ENCODE measurements at places on chromosomes 16 and 17. TPM values are rescaled to one million over a fixed set of nuclear protein-coding genes. Genes with fewer than 3 reads are reported as not detected.

CES5A gene
- total RNA-seq: not detected

GRCh38 chr17:77724876-77725615 is 233.5 kb upstream of the TNRC6C start:
- no peak for DNase-seq

PRSS27 gene
- total RNA-seq: 1.3 TPM

DNA sequence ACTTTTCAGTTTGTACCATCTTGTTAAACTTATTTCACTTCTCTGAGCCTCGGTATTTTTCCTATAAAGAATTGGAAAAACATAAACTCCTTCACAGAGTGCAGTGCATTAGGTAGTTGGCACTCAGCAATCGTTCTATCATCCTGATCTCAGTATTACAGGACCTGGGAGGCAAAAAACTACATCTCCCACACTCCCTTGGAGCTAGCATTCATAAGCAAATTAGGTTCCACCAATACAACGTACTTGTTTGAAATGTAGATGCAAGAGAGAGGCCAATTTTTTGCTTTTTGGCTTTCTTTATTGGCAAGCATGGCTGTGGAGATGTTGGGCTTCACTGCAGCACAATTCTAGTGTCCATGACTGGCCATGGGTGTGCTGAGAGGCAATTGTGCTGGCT is 285.2 kb downstream of the CA10 start:
- no peak for DNase-seq

CAVIN1 gene
- total RNA-seq: 382 TPM

PLSCR3 gene
- total RNA-seq: 17.9 TPM

- DNase-seq: no peak
These were observed 485 bp downstream of the DNAJA3 start for GRCh38 chr16:4426021-4426684.

CENPT gene
- total RNA-seq: 63.2 TPM

DNA sequence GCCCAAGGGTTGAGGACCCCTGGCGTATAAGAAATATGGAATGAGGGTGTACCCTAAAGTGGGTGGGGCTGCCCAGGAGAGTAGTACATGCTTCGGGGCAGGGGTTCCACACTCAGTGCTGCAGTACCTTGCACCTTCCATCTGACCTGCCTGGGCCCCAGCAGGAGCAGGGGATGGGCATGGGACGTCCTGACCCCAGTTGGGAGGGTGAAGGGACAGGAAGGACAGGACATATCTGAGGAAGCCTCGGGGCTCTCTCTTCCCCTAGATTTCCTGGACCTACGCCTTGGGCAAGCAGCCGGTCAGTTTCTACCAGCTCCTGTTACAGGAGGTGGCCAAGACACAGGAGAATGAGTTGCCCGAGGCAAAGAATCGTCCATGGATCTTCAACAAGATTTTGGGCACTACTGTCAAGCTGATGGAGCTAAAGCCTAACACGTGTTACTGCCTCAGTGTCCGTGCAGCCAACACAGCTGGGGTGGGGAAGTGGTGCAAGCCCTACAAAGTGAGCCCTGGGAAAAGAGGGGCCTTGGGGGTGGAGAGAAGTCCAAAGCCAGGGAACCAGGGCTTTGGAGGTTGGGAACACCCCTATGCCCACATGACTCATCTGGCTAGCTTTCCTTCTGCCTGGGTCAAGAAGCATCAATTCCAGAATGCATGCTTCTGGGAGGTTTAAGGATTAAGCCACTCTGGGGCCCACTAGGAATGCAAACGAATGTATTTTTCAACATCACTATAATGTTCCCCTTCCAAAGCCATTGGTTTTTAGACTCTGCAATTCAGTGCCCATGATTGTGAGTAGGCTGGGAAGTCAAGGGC is 7.9 kb downstream of the FNDC8 start:
- DNase-seq: no peak

GRCh38 chr16:18979936-18980335 is 3.8 kb upstream of the TMC7 start:
- DNase-seq: no peak

DNA sequence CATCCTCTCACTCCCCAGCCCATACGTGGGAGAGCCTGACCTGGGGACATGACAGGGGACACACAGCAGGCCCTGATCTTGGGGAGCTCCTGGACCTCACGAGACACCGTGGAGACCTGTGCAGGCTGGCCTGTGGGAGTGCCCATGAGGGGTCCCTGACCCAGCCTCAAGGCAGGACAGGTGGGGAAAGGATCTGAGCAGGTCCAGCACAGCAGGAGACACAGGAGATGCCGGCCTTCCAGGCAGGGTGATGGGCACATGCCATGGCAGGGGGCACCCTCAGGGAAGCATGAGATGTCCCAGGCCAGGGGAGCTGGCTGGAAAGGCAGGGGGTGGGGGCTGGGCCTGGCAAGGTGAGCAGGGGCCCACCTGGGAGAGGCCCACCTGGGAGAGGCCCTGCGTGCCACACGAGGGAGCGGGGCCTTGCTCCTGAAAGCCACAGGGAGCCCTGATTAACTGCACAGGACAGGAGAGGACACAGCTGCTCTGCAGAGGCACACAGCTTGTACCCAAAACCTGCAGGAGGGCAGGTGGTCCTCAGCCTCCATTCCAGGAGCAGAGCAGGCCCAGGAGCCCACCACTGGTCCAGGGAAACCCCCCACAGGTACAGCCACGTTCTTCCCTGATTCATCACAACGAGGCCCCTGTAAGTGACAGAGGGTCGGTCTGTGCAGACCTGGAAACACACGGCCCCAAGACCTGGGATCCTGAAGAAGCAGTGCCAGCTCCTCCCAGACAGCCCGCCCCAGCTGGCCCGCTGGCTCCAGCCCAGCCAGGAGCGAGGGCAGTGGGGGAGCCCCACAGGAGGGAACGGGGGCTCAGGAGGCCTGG is 26.6 kb upstream of the KRT17 start:
- no peak for DNase-seq

MYH11 gene
- total RNA-seq: 1,123 TPM

CBX4 gene
- 0.26 TPM for total RNA-seq

C17orf78 gene
- not detected for total RNA-seq

LITAFD gene
- not detected for total RNA-seq

- no peak for DNase-seq
These were observed 10.6 kb upstream of the NUDT16L1 start for GRCh38 chr16:4682616-4683254.

FBF1 gene
- 12.7 TPM for total RNA-seq

DNA sequence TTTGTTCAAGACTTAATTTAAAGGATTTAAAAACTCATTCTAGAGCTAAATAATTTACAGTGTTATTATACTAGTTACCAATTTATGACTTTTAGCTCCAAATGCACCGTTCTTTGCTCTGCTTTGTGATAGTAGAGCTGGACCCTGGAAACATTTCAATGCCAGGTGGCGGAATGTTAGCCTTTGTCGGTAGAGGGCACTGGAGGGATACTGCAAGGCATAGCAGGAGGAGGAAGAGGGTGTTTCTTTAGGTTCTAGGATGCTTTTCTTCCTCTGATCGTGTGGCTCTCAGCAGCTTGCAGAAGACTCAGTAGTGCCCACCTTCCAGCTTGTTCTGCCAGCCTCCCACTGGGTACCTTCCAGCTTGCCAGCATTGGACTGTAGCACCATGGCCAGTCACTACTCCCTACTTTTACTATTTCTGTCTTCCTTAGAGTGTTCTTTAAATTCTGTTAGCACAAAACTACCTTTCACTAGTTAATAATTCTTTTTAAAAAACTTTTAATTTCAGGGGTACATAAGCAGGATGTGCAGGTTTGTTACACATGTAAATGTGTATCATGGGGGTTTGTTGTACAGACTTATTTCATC is 325.3 kb downstream of the UTP18 start:
- DNase-seq: no peak

GRCh38 chr17:19938736-19939135 is 38.9 kb downstream of the AKAP10 start:
- no peak for DNase-seq

CYB561 gene
- total RNA-seq: 16.0 TPM

CACNG5 gene
- not detected for total RNA-seq

- no peak for DNase-seq
These were observed 199.3 kb downstream of the C16orf95 start for GRCh38 chr16:87117936-87118335.

DNA sequence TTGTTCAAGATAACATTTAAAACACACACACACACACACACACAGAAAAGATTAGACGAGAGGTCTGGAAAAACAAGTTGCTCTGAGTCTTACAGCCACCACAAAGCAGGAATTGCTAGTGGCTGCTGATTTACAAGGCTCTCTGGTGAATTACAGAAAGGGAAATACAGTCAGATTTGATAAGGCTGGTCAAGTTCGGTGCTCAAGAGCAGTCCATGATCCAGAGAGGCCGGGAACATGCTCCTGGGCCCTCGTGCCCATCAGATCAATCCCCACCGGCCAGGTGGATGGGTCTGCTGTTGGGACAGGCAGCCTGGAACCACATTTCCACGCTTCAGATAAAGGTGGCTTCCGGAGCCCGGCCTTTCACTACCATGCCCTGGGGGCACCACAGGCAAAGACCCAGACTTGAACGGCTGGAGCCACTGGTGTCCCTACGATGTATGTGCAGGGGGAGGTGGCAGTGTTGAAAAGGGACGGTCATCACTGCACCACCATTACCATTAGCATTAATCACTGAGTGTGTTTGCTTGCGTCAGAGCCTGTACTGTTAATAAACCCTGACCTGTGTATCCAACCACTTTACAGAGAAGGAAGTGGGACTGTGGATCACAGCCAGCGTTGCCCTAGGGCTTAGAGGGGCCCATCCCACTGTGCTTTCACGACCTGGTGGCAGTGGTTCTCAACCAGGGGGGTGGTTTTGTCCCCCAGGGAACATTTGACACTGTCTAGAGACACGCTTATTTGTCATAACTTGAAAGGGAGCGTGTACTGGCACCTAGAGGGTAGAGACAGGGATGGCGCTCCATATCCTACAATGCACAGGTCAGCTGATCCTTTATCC is 95.1 kb downstream of the XYLT1 start:
- DNase-seq: no peak

- no peak for DNase-seq
These were observed 30.8 kb upstream of the GAS7 start for GRCh38 chr17:10229181-10229580.

DNA sequence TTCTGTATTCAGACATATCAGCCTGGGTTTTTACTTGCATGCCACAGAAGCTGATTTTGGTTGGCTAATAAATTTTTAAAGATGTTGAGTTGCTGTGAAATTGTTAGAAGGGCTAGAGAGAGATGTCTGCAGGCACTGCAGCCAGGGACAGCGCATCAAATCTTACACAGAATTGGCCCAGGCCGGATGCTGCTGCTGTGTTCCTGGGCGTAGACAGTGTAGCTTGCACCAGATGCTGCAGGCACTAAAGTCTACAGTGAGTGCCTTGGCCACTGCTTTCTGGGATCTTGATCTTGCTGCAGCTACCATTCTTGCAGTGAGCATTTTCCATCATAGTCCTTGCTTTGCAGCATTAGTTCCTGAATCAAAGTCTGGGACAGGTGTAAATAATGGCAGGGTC is 169.9 kb downstream of the SPECC1 start:
- DNase-seq: no peak

TERB1 gene
- 0.21 TPM for total RNA-seq

SCARF1 gene
- total RNA-seq: 7.4 TPM

GRCh38 chr16:48507391-48507790 is 102.6 kb downstream of the N4BP1 start:
- no peak for DNase-seq

DNA sequence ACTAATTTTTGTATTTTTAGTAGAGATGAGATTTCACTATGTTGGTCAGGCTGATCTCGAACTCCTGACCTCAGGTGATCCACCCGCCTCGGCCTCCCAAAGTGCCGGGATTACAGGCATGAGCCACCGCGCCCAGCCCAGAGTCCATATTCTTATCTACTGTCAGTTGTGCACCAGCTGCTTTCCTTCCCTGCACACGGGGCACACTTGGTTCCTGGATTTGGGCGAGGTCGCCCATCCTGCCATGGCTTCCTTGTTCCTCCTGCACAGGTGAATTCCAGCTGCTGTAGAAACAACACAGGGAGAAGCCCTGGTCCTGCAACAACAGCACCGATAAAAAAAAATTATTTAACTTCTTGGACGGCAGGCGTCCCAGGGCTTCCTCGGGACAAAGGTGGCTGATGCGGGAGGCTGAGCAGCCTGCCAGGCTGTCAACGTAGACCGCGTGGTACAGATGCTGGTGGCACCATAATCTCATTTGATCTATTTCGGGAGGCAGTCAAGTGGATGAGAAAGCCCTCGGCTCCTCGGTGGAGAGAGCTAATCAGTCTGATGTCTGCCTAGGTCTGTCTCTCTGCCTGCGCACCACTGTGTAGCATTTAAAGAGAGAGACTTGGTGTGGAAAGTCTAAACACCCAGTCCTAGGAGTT is 19.1 kb downstream of the RGS9 start:
- no peak for DNase-seq

DNA sequence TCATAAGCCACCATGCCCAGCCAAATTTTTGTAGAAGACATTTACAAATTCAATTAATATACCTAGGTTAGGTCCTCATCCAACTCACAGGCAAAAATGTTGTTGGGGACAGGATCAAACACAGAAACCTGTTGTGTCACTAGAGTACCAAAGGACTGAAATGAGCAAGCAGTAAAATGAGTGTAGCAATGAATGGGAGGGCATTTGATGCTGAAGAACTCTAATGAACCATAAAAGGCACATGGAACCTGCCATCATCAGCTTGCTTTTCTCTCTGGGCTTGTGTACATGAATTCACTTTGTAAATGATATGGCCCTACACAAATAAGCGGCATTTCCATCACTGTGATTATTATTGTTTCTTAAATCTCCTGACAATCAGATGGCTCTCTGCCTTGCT is 17.8 kb downstream of the USP31 start:
- no peak for DNase-seq

- peak; percentile 61 for DNase-seq
These were observed 67.1 kb upstream of the ZNF469 start for GRCh38 chr16:88315543-88316105.
